ENCODE measurements at places on chromosomes 1 and 21. TPM values are rescaled to one million over a fixed set of nuclear protein-coding genes. Genes with fewer than 3 reads are reported as not detected.

The PRR9 gene
- not detected for polyA plus RNA-seq

The TMPRSS2 gene
- polyA plus RNA-seq: not detected

The CYP4Z1 gene
- not detected for polyA plus RNA-seq

The AMPD1 gene
- polyA plus RNA-seq: not detected

GRCh38 chr21:29443411-29444010, 144.8 kb downstream of the BACH1 start:
- DNase-seq: peak; percentile 4

DNA sequence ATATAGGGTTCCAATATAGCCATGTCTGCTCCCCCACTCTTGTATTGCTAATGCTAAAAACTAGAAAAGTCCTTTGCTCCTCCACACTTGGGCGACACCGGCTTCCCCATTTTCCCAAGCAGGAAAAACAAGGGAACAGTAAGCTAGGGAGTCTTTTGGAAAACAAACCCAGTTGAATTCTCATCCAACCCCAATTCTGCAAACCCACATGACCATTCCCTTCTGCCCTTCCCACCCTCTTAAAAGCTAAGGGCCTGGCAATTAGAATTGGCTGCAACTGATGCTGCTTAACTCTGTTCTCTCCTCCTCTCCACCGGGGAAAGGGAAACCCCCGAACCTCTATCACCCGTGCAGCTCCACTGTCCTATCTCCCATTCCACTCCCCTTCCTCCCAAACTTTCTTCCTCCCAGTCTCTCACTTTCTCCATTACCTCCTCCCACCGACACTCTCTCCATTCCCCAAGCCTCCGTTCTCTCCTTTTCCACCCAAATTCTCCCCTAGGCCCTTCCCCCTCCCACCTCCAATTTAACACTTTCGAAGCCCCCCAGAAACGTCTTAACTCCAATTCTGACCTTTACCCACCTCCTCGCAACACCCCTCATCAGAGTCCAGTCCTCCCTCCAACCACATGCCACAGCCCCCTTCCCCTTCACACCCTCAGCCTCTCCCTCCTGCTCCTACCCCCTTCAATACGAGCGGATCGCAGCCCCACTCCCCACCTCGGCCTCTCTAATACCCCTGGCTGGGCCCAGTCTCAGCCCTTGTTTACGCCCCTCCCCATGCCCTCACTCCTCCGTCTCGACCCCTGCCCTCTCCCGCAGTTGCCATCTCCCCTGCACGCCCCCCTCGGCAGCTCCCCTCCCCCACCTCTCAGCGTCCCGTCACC, 701 bp downstream of the DEDD start:
- DNase-seq: no peak

DNA sequence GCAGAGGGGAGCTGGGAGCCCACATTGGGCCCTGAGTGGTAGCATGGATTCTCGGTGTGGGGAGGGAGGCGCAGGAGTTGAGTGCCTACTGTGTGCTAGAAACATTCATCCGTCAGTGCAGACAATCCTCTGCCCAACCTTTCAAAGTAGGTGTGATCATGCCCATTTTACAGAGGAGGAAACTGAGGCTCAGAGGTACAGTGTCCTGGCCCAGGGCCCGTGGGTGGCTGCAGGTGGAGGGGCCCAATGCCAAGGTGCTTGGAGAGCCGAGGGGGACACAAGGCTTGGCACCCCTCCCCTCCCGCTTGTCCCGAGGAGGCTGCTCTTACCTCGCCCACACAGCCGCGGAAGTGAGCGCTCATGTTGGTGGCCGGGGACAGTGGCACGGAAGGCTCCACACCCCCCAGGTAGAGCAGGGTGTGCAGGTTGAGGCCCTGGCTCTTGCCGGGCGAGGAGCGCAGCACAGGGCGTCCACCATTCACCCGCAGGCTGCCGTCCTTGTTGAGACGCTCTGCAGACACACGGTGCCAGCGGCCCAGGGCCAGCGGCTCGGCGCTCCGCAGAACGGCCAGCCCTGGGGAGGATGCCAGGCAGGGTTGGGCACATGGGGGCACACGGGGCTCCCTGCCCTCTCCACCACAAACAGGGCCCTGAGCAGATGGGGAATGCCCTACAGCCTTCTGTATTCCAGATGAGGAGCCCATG, 16.6 kb downstream of the LDLRAD2 start:
- DNase-seq: no peak

DNA sequence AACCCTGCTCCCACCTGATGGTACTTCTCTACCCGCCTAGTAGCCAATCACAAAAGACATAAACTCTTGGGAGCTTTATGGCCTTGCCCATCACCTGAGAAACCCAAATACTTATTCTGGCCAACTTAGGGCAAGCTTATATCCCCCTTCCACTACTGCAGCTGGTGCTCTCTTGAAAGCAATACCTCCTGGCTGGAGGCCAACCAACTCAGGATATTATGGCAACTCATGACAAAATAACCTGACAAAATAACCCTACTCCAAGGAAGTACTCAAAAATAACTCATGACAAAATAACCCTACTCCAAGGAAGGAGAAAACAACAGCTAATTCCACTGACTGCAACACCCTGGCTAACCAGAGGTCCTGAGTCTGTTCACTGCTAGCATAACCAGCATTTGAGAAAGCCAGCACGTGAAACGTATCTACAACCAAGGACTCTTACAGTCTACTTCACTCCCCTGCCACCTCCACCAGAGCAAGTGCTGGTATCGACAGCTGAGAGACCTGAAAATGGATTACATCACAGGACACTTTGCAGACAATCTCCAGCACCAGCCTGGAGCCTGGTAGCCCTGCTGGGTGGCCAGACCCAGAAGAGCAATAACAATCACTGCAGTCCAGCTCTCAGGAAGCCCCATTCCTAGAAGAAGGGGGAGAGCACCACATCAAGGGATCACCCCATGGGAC, 179.9 kb downstream of the COL24A1 start:
- no peak for DNase-seq

DNA sequence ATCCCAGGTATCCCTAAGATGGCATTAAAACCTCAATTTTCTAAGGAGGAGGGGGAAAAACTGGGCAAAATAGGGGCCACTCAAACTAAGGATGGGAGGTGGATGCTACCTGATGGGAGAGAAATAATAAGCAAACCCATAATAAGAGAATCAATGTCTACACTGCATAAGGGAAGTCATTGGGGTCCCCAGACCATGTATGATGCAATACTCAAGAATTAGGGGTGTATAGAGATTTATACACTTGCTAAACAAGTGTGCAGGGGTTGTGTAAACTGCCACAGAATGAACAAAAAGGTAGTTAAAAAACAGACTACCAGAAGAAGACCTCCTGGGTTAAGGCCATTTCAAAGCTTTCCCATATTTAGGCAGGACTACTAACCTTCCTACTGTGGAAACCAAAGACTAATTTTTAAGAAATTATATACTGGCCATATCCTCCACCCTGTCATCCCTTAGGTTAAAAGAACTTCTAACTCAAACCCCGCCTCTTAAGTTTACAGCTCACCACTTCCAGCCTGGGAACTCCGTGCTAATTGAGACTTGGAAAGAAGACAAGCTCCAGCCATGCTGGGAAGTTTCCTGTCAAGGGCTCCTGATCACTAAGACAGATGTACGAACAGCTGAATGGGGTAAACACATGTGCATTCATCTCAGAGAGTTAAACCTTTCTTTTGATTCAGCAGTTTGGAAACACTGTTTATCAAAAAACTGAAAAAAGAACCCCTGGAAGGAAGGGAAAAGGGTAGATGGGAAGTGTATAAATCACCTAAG, 64.4 kb upstream of the TLR5 start:
- no peak for DNase-seq

Measured in BJ (cell line).